ENCODE measurements at places on chromosomes 2 and 18.

DNA sequence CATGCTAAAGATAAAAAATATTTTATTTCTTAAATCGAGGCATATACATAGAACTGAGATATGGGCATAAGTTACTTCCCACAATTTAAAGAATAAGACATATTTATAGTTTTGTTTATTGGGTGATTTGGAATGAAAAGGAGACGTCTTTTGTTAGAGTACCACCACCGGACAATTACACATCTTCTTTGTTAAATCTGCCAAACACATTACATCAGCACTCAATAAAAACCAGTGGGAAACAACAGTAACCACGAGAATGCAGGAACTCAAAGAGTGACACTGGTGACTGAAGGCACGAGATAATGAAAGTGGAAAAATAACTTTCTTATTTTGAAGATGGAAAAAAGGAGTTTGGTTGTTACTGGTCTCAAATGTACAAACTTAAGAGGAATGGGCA is 92.6 kb upstream of the TFCP2L1 start:
- DNase-seq, result no peak

- no peak for DNase-seq
Measured at GRCh38 chr18:75073654-75074053, 135.3 kb downstream of the PTGR3 start.

DNA sequence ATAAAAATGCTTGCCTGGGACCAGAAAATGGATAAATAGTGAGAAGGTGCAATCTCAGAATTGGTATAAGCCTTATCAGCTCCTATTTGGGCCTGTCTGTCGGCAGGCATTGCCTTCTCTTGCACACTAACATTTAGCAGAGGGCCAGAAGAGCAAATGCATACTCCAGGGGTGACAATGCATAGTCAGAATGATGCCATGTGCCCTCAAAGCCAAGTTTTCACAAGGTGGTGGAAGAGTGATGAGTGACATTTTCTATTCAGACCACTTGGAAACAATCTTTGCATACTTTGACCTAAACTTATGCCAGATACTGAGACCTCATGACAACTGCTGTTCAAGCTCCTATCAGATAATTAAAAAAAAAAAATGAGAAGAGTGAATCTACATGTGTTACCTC is 276.3 kb downstream of the SETBP1 start:
- DNase-seq, result no peak

DNA sequence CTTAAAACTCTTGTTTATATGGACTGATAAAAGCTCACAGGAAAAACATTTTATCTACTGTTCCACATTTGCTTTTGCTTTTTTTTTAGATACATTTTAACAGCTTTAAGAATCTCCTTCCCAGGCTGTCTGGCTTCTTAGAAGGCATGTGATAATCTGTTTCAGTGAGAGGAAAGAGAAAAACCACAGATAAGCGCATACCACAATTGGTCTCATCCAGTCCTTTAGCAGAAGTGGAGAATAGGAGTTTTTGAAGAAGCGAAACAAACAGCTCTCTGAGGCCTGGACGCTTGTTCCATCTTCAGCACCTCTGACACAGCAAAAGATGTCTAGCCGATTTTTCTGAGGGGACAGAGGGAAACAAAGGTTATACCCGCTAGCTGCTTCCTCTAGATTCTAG is 37.6 kb downstream of the RMC1 start:
- no peak for DNase-seq

- DNase-seq, result no peak
Measured at GRCh38 chr2:609881-610280, 67.3 kb downstream of the TMEM18 start.

GRCh38 chr2:238308177-238308576 is 12.1 kb upstream of the TRAF3IP1 start:
- no peak for DNase-seq

DNA sequence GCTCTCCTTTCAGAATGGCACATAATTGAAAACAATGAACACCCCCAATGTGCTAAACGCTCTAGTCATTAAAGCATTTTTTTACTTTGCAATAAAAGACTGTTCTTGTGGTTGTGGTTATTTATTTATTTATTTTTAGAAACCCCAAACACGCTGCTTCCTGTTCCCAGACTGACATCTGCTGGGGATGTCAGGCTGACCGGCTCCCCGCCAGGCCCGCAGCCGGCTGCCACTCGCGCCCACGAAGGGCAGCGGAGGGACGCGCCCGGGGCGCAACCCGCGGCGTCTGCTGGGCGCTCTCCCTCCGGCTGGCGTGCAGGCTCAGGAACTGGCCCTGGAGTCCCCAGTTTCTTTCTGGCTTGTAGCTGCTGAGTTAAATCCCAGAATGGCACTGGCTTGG is 83.1 kb upstream of the SP3 start:
- no peak for DNase-seq

DNA sequence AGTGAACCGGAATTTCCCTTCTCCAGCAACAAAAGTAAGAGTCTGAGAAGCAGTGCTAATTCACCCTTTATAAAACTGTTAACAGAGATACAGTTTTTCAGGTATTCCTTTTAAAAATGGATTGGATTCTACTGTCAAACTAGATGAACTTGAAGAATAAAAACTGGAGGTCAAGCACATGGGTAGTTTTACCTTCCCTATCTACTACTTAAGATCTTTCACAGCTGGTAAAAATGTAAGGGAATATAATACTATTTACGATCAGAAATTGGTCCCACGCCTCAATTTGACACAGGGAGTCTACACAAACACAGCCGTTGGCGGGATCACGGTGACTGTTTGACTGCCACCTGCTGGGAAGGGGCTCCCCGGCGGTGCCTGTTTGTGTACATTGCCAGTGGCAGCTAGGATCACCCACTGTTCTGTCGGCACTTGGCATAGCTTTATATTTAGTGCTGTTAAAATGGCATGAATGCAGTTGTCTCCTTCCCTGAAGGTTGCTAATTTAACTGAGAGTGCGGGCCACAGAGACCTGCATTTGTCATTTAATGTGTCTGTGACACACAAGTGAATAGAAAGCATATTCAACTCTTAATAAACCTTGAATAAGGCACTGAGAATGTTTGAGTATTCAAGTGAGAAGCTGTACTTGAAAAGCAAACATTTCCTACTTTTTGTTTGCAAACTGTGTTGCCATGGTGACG is 59.5 kb downstream of the ABCG8 start:
- DNase-seq, result no peak

GRCh38 chr18:74388227-74388626 is 68.9 kb downstream of the DIPK1C start:
- no peak for DNase-seq

DNA sequence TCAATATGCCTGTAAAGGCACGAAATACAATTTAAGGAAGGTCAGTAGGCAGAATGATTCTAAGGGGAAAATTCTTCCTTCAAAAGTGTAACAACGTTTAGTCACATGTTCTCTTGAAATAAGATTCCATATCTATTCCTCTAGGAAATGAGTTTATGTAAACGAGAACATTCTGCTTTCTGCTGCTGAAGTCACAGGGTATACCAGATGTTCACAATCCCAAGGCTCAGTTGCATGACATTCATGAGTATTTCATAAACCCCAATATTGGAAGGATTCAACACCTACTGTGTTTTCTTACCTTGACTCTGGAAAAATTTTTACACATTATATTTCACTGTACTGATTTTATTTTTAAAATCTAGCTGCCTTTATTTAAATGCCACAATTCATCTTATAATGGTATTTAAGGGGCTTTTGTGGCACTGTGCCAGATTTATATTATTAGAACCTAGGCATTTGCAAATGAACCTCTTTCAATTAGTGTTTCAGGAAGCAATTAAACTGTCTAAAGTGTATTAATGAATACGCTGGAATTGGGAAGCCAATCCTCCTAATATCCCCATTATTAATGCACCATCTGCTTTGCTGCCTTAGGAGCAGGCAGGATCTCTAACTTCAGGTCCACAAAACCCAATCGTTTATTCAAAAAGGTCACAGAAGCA is 542.6 kb upstream of the KLHL29 start:
- DNase-seq, result no peak

DNA sequence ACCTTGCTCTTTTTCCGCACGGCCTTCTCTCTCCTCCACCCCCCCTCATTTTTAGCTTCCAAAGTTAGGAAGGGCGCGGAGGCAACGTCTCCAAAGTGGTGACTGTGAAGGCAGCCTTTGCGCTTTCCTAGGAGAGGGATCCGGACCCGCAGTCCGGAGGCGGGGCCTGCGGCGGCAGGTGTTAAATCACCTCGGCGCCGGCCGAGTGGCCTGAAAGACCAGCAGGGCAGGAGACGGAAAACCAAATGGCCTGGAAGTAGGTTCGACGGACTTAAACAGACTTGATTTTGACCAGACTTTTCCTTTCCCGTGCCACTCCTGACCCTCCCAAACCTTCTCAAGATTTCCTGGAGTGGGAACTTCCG is 615 bp downstream of the GORASP2 start:
- no peak for DNase-seq

GRCh38 chr18:23908827-23909226 is 105.7 kb upstream of the TTC39C start:
- no peak for DNase-seq

- no peak for DNase-seq
Measured at GRCh38 chr2:146917431-146918042, 927.3 kb upstream of the ACVR2A start.

GRCh38 chr18:13999231-13999630 is 83.9 kb upstream of the MC2R start:
- no peak for DNase-seq

DNA sequence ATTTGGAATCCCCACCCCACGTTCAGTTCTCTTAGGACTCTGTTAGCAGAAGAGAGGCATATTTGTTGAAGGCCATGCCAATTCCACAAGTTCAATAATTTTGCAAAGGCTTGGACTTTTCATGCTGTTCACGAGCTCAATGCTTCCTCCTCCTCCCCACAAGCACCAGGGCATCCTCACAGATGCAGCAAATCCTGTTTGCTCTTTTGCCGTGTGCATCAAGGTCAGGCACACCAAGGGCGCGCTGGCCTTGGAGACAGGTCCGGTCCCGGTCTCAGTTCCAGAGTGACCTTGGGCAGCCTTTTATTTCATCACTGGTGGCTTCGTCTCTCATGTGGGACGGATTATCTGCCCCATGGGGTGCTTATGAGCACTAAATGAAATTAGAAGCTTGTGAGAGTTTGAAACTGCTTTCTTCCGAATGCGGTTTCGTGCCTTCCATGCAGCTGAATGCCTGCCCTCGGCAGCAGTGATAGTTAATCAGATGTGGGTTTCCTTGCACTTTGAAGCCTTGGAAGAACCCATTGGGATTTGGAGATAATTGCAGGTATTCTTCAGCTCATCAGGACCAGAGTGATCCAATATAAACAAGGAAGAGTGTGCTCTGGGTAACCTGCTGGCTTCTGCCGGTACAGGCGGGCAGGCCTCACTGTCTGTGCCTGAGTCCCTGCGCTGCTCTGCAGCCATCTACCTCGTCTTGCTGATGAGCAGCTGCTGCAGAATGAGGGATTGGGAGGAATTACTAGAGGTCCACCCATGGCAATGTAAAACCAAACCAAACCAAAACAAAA is 140.8 kb downstream of the SH3BP4 start:
- DNase-seq, result no peak

GRCh38 chr2:17644997-17645720 is 104.7 kb downstream of the VSNL1 start:
- no peak for DNase-seq

DNA sequence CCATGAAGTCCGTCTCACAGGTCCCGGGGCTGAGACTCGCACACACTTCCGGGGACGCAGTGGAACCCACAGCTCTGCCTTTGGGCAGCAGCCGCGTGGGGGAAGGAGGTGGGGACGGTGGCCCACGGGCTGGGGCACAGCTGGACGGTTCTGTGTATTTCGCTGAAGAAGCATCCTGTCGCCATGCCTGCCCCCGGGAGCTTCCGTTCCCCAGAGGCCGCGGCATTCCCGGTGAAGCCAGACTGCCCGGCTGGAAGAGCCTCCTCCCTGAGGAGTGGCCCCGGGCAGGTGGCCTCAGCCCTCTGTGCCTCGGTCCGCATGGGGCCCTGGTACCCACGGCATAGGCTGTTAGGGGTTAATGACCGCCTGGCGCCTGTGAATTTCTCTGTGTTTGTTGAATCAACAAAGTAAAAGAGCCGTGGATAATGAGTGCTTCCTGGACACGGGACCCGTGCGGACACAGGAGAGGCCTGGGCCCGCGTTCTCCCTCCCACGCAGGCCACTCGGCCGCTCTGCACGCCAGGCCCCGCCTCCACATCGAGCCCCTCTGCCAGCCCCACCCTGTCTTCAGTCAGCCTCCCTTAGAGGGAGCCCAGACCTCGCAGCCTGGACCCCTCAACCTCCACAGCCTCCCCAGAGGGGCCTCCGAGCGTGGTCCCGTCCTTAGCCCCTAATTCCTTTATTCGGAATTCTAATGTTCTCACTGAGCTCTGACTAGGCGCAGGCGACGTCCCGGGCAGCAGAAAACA is 51.0 kb downstream of the KCNG2 start:
- DNase-seq, result no peak

- DNase-seq, result no peak
Measured at GRCh38 chr18:4207383-4207985, 247.6 kb downstream of the DLGAP1 start.

DNA sequence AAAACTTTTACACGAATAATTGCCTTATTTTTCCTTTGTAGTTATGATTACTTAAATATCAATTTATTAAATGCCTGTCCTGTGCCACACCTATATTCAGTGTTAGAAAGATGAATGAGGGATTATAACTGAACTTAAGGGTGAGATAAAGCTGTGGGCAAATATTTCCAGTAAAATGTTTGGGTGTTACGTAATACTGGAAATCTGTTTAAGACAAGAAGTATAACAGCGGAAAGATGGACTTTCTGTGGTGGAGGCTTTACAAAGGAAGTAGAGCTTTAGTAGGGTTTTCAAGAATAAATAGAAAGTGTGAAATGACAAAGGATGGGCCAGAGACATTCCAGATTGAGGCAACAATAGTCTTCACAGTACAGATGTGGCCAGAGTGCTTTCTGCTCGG is 927.0 kb downstream of the DPP10 start:
- DNase-seq, result no peak

DNA sequence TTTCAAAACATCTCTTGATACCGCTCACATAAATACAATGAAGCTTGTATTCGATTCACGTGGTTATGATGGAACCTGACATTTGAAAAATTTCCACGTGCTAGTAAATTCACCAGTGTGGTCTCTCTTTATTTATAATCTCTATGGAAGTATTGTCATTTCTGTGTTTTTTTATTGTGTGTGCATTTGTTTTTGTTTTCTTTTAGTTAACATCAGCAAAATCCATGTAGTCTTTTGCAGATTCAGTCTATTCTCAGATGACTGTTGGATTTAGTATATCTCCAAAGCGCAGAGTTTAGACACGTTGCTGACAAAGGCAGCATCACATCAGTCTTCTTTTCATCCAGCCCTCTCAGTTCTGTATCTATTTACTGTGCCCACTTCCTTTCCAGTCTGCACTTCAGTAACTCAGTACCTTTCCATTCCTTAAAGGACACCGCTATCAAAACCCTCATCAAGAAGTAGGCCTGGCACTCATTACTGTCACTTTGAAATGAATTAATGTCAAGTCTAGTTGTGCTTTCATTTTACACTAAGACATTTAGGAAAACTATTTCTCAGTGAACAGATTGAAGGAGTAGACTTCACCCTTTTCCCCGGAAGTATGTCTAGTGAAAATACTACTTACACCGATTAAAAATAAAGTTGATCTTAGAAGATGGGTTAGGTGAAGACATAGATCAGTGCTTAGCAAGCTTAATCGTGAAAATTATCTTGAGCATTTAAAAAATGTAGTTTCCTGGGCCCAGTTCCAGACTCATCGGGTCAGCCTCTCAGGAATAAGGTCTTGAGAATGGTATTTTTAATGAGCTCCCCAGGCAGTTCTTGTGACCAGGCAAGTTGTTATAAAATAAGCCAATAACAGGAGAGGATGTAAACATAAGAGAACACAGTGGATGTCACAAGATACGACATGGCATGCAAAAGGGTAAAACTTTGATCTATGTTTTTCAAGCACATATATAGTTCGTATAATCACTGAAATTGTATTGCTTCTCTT is 506.8 kb upstream of the ZEB2 start:
- no peak for DNase-seq

All from cortex of kidney (tissue), 1 donor.